Esophagus squamous epithelium (tissue), 5 donors: ENCODE measurements at places on chromosomes 2 and 18. TPM values are rescaled to one million over a fixed set of nuclear protein-coding genes. Genes with fewer than 3 reads are reported as not detected.

The ZNF804A gene
- not detected for total RNA-seq

DNA sequence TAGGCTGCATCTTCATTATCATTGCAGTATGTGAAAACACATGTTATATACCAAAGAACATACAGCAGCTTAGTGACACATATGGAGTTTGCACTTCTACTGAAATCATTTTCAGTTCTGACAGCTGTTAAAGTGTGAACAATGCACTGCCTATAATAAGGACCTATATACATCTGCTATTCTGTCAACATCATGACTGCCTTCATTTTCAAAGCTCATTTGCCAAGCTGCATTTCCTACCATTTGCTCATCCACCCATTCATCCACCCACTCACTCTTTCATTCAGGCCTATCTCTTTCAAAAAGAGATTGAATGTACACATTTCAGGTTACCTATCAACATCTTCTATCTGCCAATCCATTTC lies 81.7 kb upstream of the STK17B start:
- no peaks in the 10 kb centered on the region for H3K4me1 ChIP-seq
- DNase-seq: no peak
- no peaks in the 10 kb centered on the region for H3K36me3 ChIP-seq
- H3K27ac ChIP-seq: no peak overlapping the region
- no peak overlapping the region for H3K4me3 ChIP-seq

The PLB1 gene
- 6.5 TPM for total RNA-seq

The REG3A gene
- not detected for total RNA-seq

The PLCL1 gene
- total RNA-seq: 0.35 TPM

DNA sequence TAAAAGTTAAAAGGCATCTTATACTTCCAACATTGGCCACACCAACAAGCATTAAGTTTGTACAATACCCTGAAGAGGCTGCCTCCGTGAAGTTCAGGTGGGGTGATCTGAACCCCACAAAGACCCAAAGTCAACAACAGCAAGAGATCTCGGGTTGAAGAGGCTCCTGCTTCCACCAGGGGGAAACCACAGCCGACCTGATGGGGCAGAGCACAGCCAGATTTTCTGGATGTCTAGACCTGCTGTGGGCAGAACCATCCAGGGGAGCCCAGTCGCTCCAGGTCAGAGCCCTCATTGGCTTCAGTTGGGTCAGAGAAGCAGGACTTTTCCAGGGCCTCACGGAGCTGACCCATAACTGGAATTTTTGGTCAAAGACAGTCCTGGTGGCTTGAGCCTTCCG lies 66.5 kb upstream of the ACKR3 start:
- H3K4me3 ChIP-seq: no peak overlapping the region
- no peaks in the 10 kb centered on the region for H3K27me3 ChIP-seq
- H3K27ac ChIP-seq: no peak overlapping the region
- DNase-seq: no peak
- no peaks in the 10 kb centered on the region for H3K4me1 ChIP-seq
- H3K36me3 ChIP-seq: no peaks in the 10 kb centered on the region

The TUBB8B gene
- not detected for total RNA-seq

GRCh38 chr2:202091476-202091875 lies 18.4 kb downstream of the KIAA2012 start:
- no peak for DNase-seq
- H3K36me3 ChIP-seq: no peaks in the 10 kb centered on the region
- no peaks in the 10 kb centered on the region for H3K4me1 ChIP-seq

The STK17B gene
- 19.9 TPM for total RNA-seq

GRCh38 chr18:41967680-41968079 lies 12.6 kb downstream of the PIK3C3 start:
- no peak for DNase-seq
- H3K4me3 ChIP-seq: no peak overlapping the region
- H3K36me3 ChIP-seq: no peaks in the 10 kb centered on the region
- H3K4me1 ChIP-seq: no peaks in the 10 kb centered on the region
- no peaks in the 10 kb centered on the region for H3K27me3 ChIP-seq
- no peak overlapping the region for H3K27ac ChIP-seq

DNA sequence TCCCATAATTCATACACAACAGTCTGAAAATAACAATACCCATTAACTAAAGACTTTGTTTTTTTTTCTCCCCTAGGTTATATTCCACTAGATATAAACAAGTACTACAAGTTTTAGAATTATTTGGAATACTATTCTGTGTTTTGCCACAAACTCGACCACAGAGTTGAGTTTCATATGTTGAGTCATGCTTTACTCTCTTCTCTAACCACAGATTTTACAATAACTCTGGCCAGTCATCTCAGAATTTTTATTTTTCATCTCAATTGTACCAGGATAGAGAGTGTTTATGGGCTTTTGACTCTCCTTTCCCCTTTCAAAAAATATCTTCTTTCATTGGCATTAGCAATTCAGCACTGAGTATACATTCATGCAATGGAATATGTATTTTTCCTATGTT lies 348.7 kb upstream of the GALNT5 start:
- no peak for DNase-seq
- no peaks in the 10 kb centered on the region for H3K27me3 ChIP-seq
- no peaks in the 10 kb centered on the region for H3K36me3 ChIP-seq
- no peaks in the 10 kb centered on the region for H3K4me1 ChIP-seq
- no peak overlapping the region for H3K4me3 ChIP-seq

GRCh38 chr2:126769118-126769517 lies 113.2 kb downstream of the GYPC start:
- H3K27ac ChIP-seq: no peak overlapping the region
- no peak for DNase-seq
- H3K36me3 ChIP-seq: no peaks in the 10 kb centered on the region
- no peak overlapping the region for H3K4me3 ChIP-seq

- no peak overlapping the region for H3K27ac ChIP-seq
- H3K4me3 ChIP-seq: no peak overlapping the region
- H3K36me3 ChIP-seq: no peaks in the 10 kb centered on the region
- DNase-seq: no peak
- no peaks in the 10 kb centered on the region for H3K27me3 ChIP-seq
Observed at GRCh38 chr18:581096-581495, 916 bp downstream of the CETN1 start.

DNA sequence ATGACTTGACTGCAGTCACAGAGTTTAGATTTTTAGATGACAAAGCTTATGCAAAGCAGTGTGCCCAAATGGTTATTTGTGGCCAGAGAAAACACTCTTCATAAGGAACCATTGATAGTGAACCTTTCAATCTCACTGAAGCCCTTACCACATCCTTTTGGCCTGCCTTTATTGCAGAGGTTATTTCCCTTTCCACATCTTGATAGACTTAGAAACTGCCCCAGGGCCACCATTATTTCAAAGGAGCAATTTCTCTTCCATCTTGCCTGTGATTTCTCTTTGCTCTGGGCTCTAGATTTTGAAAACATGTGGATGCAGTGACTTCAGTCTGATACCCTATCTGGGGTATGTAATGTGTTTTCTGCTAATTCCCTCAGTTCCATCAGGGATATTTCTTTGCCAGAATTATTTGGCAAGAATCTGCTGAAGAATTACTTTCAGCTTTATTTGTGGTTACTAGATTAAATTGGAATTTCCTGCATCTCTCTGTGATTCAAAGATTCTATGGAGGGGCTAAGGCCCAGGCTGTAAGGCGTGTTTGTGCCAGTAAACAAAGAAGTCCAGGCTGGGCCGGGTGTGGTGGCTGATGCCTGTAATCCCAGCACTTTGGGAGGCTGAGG lies 51.0 kb downstream of the MOGAT1 start:
- H3K4me1 ChIP-seq: no peaks in the 10 kb centered on the region
- no peaks in the 10 kb centered on the region for H3K36me3 ChIP-seq
- no peak overlapping the region for H3K27ac ChIP-seq
- no peak overlapping the region for H3K4me3 ChIP-seq
- H3K27me3 ChIP-seq: no peaks in the 10 kb centered on the region

DNA sequence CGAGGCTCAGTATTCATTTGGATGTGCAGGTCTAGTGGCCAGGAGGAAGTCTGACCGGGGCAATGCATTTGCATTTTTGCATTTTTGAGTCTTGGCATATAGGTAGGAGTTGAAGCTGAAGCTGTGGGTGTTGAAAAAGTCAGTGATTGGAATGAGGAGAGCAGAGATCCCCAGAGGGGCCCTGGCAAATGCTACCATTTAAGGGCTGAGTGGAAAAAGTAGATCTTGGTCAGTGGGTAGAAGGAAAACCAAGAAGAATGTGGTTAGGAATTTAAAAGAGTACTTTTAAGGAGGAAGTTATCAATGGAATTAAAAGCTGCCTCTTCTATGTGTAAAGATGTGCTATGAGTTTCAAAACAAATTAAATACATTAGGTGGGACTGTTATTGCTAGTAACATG lies 143.0 kb downstream of the ZEB2 start:
- no peak overlapping the region for H3K4me3 ChIP-seq
- H3K4me1 ChIP-seq: no peaks in the 10 kb centered on the region
- H3K27ac ChIP-seq: no peak overlapping the region
- no peaks in the 10 kb centered on the region for H3K36me3 ChIP-seq
- H3K27me3 ChIP-seq: no peaks in the 10 kb centered on the region

- H3K36me3 ChIP-seq: no peaks in the 10 kb centered on the region
- no peak for DNase-seq
- H3K4me3 ChIP-seq: no peak overlapping the region
Observed at GRCh38 chr2:20186855-20187187, 38.1 kb downstream of the SDC1 start.

DNA sequence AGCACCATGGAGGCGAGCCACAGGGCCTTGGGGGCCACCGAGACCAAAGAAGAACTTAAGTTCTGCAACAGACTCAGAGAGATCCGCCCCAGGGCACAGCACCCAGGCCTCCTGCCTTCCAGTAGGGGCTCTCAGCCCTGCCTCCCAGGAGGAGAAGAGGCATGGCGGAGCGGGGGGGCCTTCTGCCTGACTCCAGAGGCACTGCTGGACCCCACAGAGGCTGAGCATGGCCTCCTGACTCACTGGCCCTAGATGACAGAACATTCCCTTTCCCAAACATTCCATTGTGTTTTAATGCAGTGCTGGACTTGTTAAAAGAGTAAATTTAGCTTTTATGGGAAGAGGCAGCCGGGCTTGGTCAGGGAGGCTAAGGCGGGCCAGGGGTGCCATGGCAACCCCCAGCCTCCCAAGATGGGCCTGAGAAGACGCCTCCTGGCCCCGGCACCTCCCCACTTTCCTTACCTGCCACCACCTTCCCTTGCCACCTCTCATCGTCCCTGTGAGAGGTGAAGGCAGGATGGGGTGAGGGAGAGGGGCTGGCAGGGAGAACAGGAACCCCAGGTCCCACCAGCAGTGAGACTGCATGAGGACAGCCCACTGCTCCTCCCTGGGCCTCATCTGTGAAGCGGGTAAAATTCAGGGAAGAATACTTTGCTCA lies 65.4 kb downstream of the SMAD7 start:
- no peak for DNase-seq
- no peak overlapping the region for H3K27ac ChIP-seq
- H3K36me3 ChIP-seq: no peaks in the 10 kb centered on the region
- H3K27me3 ChIP-seq: no peaks in the 10 kb centered on the region
- H3K4me1 ChIP-seq: peaks cover 22% of the 10 kb centered on the region

DNA sequence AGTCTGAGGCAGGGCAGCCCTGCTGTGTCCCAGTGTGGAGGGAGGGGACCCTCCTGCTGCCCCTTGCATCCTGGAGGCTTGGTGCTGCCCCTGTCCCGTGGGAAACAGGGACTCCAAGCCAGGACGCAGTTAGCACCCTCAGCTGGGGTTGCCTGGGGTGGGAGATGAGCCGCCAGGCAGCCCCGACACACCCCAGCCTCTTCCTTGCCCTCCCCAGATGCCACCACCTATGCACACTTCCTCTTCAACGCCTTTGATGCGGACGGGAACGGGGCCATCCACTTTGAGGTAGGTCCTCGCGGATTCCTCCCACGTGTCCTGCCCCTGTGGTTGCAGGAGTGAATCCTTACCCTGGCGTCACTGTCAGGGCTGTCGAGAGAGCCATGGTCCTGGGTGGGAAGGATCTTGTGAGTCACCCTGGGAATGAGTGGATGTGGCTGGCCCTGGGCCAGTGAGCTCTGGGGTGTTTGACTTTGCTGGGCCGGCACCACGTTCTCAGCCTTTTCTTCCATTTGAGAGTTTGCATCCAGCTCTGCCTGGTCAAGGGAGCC lies 27.5 kb upstream of the FAHD2A start:
- peaks cover 10% of the 10 kb centered on the region for H3K36me3 ChIP-seq
- no peak overlapping the region for H3K4me3 ChIP-seq
- no peak for DNase-seq

DNA sequence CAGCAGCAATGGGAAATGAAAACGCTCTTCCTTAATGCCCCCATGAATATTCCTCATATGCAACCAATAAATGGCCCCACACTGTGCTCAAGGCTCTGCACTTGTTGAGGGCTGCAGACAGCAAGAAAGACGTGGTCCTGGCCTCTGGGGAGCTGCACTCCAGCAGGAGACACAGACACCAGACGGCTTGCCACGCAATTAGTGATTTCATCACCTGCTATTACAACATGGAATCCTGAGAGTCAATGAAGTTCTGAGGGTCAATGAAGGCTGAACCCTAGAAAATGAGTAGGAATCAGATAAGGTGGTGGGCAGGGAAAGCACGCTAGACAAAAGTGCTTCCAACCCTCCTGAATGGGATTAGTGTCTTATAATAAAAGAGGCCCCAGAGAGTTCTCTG lies 18.9 kb downstream of the CREG2 start:
- H3K27ac ChIP-seq: no peak overlapping the region
- no peak overlapping the region for H3K4me3 ChIP-seq
- no peaks in the 10 kb centered on the region for H3K27me3 ChIP-seq
- no peak for DNase-seq

GRCh38 chr2:219856602-219857001 lies 229.2 kb downstream of the SLC4A3 start:
- DNase-seq: no peak
- H3K4me1 ChIP-seq: peaks cover 11% of the 10 kb centered on the region
- H3K36me3 ChIP-seq: no peaks in the 10 kb centered on the region
- no peak overlapping the region for H3K27ac ChIP-seq
- H3K27me3 ChIP-seq: no peaks in the 10 kb centered on the region

DNA sequence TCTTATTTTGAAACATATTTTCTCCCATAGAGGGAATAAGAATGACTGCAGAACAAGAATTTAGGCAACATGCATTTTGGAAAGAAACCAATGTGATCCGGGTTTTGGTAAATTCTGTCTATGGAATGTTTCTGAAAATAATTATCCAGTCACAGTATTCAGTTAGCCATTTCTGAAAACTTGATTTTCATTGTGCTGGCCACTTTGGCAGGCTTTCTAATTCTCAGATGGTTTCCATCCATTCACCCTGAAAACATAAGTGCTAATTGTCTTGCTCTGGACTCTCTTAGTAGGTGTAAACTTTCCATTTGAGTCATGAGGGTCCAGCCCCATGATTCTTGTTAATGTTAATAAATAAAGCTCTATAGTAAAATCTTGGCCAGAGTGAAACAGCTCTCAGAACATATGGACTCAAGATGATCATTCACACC lies 176.5 kb downstream of the RBM43 start:
- no peaks in the 10 kb centered on the region for H3K4me1 ChIP-seq
- no peaks in the 10 kb centered on the region for H3K27me3 ChIP-seq
- no peaks in the 10 kb centered on the region for H3K36me3 ChIP-seq
- H3K27ac ChIP-seq: no peak overlapping the region

The CFC1 gene
- not detected for total RNA-seq

The GRHL1 gene
- 112 TPM for total RNA-seq

DNA sequence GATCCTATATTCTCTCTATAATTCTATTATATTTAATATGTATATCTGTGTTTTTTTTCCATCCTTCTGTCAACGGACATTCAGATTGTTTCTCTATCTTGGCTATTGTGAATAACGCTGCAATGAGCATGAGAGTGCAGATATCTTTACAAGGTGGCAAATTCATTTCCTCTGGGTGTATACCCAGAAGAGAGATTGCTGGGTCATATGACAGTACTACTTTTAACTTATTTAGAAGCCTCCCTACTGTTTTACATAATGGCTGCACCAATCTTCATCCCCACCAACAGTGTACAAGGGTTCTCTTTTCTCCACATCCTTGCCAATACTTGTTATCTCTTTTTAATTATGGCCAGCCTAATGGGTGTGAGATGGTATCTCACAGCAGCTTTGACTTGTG lies 66.5 kb downstream of the TSPYL6 start:
- no peak overlapping the region for H3K4me3 ChIP-seq
- no peaks in the 10 kb centered on the region for H3K27me3 ChIP-seq
- no peak for DNase-seq
- no peaks in the 10 kb centered on the region for H3K4me1 ChIP-seq
